ENCODE measurements at places on chromosomes 11 and 22.
A peak's percentile ranks its signal among the peaks of the same experiment; 100 is the strongest.

GRCh38 chr22:47504962-47505361, 742.5 kb downstream of the TBC1D22A start:
- DNase-seq, result no peak

DNA sequence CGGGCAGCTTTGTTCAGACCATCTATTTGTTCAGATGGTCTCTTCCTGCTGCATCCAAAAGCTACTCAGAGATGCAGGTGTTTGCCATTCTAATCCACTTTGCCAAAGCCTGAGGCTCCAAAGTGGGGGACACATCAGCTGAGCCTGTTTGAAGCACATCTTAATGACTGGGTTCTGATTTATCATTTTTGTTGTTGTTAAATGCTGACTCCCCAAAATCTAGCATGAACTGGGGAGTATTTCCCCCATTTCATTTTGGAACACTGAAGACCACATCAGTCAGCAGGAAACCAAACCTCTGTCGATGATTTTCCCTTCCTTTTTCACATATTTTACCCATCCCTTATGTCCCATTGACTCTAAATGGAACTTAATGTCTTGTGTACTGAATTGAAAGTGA, 262.6 kb downstream of the NTM start:
- DNase-seq, result no peak

- peak; percentile 55 for DNase-seq
Observed at GRCh38 chr11:33542921-33543320, 157.7 kb downstream of the C11orf91 start.

DNA sequence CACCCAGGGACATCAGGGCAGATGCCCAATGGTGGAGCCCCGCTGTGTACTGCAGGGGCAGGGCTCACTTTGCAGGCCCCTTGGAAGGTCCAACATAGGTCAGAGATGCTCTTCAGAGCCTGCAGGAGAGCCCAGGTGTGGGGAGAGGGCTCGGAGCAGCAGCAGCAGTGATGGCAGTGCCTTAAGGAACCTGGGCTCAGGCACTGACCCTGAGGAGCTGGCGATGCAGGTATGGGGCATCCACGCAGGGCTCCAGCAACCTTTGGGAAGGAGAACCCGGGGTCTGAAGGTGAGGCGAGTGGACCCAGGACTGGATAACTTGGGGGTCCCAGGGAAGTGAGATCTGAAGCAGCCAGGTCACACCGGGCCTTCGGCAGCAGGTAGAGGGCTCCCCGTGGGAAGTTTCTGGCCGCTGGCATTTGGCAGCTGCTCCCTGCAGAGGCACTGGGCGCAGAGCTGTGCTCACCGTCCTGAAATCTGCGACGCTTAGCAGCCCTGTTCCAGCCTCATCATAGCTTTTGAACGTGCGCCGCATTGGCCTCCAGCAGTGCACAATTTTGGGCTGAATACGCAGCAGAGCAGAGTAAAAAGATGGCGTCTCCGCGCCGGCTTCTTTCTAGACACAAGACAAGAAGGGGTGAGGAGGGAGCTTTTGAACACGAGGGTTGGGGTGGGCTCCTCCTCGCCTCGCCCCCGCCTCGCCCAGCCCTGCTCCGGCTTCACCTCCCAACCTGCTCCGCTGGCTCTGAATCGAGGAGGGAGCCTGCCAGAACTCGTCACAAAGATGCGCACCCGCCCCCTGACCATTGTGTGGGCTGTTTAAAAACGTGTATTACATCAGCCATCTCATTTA, 118.8 kb downstream of the MPPED1 start:
- DNase-seq, result no peak

DNA sequence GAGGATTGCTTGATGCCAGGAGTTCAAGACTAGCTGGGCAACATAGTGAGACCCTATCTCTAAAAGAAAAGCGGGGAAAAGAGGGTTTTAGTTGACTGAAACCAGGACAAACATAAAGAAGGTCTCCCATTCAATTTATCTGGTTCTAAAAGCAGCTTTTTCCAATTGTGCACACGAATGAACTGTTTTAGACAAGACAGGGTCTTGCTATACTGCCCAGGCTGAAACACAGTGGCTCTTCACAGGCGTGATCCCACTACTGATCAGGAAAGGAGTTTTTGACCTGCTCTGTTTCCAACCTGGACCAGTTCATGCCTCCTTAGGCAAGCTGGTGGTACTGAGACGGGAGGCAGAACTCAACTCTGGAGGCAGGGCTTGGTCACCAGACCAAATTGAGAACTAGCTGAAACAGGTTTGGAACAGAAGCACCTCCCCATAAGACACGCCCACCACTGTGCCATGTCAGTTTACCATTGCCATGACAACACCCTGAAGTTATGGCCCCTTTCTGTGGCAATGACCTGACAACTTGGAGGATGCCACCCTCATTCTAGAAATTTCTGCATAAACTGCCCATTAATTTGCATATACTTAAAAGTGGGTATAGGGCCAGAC, 2.8 kb upstream of the NUCB2 start:
- DNase-seq, result no peak

DNA sequence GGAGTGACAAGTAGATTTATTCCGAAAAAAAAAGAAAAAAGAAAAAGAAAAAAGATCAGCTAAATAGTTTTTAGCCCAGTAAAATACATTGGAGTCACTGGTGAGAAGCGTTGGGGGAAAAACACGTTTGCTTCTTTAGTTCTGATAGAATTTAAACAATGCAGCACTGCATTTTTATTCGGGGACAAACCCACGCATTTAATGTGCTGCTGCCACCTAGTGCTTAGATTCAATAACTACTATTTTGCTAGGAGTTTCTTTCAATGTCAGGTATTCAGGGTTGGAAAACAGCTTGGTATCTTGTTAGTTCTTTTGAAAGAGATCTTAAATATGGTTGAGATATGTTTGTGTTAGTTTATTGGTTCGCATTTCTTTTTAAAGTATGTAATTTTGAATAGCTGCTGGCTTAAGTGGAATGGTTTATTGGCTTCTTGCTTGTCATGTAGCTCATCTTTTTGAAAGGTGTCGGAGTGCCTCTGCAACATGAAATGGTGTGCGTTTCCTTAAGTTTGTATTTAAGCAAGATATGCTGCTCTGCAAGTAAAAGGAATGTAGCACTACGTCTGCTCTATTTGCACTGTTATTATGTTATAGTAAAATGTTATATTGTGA, 41.9 kb downstream of the SVIP start:
- DNase-seq, result peak; percentile 45

- DNase-seq, result no peak
Observed at GRCh38 chr11:119483881-119484371, 61.0 kb upstream of the THY1 start.

- no peak for DNase-seq
Observed at GRCh38 chr22:38034884-38035529, 22.2 kb upstream of the PICK1 start.

GRCh38 chr11:69652999-69653398, 12.0 kb downstream of the CCND1 start:
- peak; percentile 15 for DNase-seq

DNA sequence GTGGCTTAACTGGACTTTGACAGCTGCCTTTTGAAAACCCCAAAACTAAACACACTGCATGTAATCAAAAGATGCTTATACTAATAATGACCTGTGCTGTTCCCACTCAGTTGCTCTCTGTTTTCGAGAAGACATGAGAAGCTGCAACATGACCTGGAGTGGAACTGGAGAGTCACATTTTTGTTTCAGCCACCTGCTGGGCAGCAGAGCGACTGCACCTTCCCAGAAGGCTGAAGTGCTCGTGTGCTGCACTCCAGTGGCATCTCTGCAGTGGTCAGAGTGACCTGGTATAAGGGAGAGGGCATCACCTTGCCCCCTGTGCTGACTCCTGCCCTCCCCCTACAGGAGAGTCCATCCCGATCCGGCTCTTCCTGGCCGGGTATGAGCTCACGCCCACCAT, 8.6 kb downstream of the THYN1 start:
- peak; percentile 31 for DNase-seq

DNA sequence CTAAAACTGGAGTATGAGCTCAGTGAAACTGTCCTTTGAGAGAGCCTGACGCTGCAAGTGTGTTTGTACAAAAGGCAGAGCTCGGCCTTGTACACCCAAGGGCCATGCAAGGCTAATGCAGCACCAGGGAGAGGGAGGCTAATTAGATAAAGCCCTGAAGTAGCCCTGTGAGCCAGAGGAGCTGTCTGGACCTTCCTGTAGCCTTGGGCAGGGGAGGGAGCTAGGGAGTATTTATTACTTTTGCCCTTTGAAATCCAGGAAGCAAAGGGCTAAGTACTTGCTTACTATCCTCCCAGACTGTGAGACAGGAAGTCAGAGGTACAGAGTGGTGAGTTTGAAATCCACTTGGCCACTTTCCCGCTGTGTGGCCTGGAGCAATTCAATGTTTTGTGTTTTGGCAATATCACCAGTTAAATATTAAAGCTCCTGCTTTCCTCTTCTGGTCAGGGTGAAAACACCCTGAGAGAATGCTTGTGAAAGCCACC, 10.2 kb upstream of the LDHA start:
- peak; percentile 96 for DNase-seq

GRCh38 chr11:70146299-70146698, 56.8 kb upstream of the FADD start:
- DNase-seq, result no peak

DNA sequence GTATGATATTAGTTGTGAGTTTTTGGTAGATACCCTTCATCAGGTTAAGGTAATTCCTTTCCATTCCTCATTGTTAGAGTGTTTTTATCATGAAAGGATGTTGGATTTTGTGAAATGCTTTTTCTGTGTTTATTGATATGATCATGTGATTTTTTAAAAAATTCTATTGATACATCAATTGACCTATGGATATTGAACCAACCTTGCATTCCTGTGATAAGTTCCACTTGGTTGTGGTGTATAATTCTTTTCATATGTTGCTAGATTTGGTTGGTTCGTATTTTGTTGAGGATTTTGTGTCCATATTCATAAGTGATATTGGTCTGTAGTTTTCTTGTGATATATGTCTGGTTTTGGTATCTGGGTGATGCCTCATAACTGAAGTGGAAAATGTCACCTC, 6.7 kb downstream of the ANKRD13D start:
- no peak for DNase-seq
